ENCODE measurements at places on chromosomes 3 and 15.

GRCh38 chr3:52792961-52793695, 1.5 kb upstream of the ITIH3 start:
- DNase-seq = no peak

GRCh38 chr3:46852334-46852720, 10.9 kb downstream of the MYL3 start:
- DNase-seq = no peak

- DNase-seq = peak; percentile 8
Measured at GRCh38 chr3:43620831-43621655, 768 bp downstream of the ANO10 start.

- DNase-seq = no peak
Measured at GRCh38 chr3:144407335-144407734, 435.7 kb downstream of the DIPK2A start.

- DNase-seq = no peak
Measured at GRCh38 chr3:189586941-189587663, 44.1 kb upstream of the TP63 start.

DNA sequence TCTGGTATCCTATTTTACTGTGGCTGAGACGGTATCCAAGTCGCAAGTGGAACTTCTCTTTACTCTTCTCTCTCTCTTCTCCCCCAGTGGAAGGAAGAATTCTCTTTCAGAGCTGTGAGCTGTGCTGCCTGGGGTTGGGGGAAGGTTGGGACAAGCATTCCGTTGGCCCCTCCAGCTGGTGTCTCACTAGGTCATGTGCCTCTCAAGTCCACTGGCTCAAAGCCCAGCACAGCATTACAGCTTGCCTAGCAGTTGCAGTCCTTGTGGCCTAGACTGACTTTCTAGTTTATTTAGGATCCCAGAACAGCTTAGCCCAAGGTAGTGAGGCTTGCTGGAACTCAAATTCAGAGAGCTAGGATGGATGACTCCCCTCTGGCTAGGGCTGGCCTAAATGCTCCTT, 76.1 kb upstream of the SPATA16 start:
- no peak for DNase-seq

- DNase-seq = no peak
Measured at GRCh38 chr3:157067114-157067513, 92.8 kb downstream of the CCNL1 start.

DNA sequence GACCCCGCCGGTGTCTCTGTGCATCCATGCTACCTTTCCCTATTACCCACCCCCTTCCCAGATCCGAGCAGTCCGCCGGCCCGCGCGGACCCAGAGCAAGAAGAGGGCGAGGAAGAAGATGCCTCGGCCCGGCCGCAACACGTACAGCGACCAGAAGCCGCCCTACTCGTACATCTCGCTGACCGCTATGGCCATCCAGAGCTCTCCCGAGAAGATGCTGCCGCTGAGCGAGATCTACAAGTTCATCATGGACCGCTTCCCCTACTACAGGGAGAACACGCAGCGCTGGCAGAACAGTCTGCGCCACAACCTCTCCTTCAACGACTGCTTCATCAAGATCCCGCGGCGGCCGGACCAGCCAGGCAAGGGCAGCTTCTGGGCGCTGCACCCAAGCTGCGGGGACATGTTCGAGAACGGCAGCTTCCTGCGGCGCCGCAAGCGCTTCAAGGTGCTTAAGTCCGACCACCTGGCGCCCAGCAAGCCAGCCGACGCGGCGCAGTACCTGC, 788 bp downstream of the FOXB1 start:
- no peak for DNase-seq

GRCh38 chr15:92492551-92493115, 99.0 kb downstream of the ST8SIA2 start:
- DNase-seq = no peak

DNA sequence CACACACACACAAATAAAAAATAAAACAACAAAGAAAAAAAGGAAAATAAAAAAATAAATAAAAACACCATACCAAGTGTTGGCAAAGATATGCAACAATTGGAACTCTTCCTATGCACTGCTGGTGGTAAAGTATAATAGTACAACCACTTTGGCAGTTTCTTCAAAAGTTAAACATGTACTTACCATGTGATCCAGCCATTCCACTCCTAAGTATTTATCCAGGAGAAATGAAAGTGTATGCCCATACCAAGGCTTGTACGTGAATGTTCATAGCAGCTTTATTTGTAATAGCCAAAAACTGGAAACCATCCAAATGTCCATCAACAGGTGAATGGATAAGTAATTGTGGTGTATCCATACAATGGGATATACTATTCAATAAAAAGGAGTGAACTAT, 17.0 kb downstream of the WDR93 start:
- no peak for DNase-seq

- DNase-seq = no peak
Measured at GRCh38 chr15:98163319-98164045, 203.0 kb downstream of the ARRDC4 start.

- DNase-seq = no peak
Measured at GRCh38 chr3:39809995-39810595, 686 bp downstream of the MYRIP start.

- no peak for DNase-seq
Measured at GRCh38 chr3:126216416-126216815, 36.0 kb upstream of the ALDH1L1 start.

GRCh38 chr3:60427109-60427508, 824.1 kb downstream of the FHIT start:
- no peak for DNase-seq

GRCh38 chr3:44363591-44363990, 25.0 kb downstream of the TCAIM start:
- no peak for DNase-seq

GRCh38 chr3:62665627-62666437, 209.4 kb downstream of the CADPS start:
- DNase-seq = no peak

DNA sequence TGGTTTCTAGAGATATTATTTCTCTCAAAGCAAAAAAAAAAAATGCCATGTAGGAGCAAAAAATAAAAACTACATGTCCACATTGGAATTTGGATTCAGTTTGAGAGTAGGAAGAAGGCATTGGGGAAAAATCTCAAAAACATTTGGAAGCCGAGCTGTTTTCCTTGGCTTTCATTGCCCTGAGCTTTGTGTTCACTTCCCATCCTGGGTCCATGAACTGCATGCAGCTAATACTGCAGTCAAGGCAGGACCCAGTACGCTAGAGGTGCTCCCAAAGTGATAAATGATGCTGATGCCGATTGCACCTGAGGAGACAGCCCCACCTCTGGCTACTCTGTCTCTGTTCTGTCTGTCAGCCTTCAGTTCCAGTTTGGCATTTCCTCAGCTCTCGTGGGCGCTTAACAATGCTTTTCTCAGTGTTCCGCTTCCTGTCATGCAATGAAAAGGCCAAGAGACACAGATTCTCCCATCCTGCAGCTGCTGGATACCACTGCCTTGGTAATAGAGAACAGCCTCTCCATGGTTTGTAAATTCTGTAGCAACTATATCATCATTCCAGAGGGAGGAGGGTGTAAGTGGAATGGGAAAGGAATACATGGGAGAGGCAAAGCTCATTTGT, 181.8 kb downstream of the RYR3 start:
- no peak for DNase-seq

DNA sequence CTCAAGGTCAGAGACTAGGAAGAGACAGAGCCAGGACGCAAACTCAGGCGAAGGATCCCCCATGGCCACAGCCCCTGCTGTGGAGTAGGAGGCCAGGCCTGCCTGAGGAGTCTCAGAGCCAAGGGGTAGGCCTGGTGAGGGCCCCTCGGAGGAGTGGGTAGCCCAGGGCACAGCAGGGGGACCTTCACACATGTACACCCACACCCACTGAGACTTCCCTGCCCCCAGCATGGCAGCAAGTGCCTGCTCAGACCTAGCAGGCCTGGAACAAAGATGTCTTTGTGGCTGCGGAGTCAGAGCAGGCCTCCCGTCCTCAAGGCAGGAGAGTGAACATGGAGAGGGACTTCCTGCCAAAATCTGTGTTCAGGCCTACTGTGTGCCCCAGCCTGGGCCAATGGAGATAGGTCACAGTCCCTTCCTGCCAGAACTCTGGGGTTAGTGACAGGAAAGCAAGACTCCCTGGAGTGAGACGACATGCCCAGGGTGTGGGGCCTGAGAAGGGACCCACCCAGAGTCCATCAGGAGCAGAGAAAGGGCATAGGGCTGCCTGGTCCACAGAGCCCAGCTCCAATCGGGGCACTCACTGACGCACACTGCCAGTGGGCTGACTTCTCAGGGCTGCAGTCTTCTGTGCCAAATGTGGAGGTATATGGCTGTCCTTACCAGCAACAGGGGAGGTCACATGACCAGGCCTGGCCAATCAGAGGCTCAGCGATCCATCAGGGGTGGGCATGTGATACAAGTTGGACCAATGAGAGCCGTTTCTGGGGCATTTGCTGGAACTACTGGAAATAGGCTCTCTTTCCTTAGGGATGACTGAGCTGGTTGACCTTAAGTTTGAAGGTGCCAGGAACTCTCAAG, 2.3 kb downstream of the GRIP2 start:
- no peak for DNase-seq

- DNase-seq = no peak
Measured at GRCh38 chr15:35279811-35280210, 194.7 kb upstream of the NANOGP8 start.

DNA sequence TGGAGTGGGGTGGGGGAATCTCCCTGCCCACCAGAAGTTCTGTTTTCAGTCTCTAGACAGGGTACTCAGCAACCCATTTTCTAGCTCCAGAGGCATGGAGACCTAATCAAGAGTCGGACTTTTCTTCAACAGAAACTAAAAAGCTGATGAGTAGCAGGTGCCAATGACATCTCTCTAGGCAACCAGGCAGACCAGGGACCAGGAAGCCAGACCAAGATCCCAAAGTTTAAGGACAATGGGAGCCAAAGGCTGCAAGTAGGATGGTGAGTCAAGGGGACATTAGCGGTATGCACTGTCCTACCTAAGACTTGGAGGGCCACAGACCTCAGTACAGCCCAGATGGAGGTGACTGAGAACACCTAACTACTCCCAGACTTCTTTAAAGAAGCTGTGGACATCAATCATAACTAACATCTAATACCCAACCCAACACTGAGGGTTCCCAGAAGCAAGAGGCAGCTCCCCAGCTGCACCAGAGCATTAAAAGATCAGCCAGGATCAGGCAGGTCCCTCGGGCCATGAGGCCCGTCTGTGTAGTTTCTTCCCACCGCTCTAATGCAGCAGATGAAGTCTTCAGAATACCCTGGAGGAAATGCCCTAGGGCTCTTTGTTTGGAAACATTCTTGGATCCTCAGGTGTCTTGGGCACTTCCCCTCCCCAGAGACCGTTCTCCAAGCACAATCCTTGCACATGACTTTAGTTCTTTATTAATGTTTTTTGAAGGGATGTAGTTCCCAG, 979 bp downstream of the CCDC71 start:
- no peak for DNase-seq

- no peak for DNase-seq
Measured at GRCh38 chr15:58604455-58604923, 145.0 kb downstream of the ADAM10 start.

DNA sequence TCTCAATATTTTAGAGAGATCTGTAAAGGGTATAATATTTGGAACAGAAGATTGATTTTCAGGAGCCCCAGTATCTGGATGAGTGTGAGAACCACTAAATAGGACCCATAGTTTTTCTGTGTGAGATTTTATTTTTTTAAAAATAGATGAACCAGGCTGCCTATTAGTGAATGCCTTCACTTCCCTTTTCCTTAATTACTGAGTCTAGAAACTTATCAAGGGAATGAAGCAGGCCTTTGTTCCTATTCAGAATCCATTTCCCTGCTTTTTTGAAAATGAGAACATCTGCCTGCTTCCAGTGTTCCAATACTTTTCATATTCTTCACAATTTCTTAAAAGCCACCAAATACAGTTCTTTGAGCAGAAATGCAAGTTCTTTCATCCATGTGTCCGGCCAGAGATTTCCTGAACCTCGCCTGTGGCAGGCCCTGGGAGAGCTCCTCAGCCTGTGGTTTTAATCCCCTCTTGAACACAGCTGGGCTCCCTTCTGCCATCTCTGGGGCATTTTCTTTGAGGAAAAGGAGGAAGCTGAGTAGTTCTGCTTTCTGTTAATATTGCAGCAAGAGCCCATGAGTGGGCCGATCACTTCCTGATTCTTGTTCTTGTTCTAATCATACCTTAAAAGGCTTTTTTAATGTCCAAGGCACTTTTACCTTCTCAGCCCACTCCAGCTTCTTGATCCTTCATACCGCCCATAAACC, 4.7 kb downstream of the EHD4 start:
- peak; percentile 24 for DNase-seq
